A673 (cell line): ENCODE measurements at places on chromosomes 2 and 18. TPM values are rescaled to one million over a fixed set of nuclear protein-coding genes. Genes with fewer than 3 reads are reported as not detected.
A peak's percentile ranks its signal among the peaks of the same experiment; 100 is the strongest.

ICA1L gene
- 3.2 and 4.7 TPM in 2 replicates for total RNA-seq

- H3K4me1 ChIP-seq, result no peaks in the 10 kb centered on the region
- DNase-seq, result no peak
- no peaks in the 10 kb centered on the region for H3K27me3 ChIP-seq
- no peak overlapping the region for H3K4me3 ChIP-seq
- no peaks in the 10 kb centered on the region for H3K36me3 ChIP-seq
Observed at GRCh38 chr2:9809448-9810088, 33.7 kb upstream of the TAF1B start.

VIT gene
- not detected in 2 replicates for total RNA-seq

ARHGEF4 gene
- total RNA-seq, result 2.1 and 3.2 TPM in 2 replicates

- H3K4me1 ChIP-seq, result no peaks in the 10 kb centered on the region
- H3K27ac ChIP-seq, result no peak overlapping the region
- H3K27me3 ChIP-seq, result peaks cover 8% of the 10 kb centered on the region
- peak; percentile 25 for DNase-seq
- no peaks in the 10 kb centered on the region for H3K36me3 ChIP-seq
Observed at GRCh38 chr2:126635281-126635680, 20.7 kb upstream of the GYPC start.

NOP58 gene
- 146 and 181 TPM in 2 replicates for total RNA-seq

GRCh38 chr2:121532894-121533293 is 2.2 kb downstream of the RNU4ATAC start:
- no peaks in the 10 kb centered on the region for H3K36me3 ChIP-seq
- H3K4me3 ChIP-seq, result no peak overlapping the region
- no peak overlapping the region for H3K27ac ChIP-seq
- peak; percentile 11 for DNase-seq

- DNase-seq, result no peak
- H3K27me3 ChIP-seq, result no peaks in the 10 kb centered on the region
- H3K36me3 ChIP-seq, result no peaks in the 10 kb centered on the region
- H3K4me1 ChIP-seq, result no peaks in the 10 kb centered on the region
- H3K27ac ChIP-seq, result no peak overlapping the region
- H3K4me3 ChIP-seq, result no peak overlapping the region
Observed at GRCh38 chr2:19111354-19111753, 247.1 kb downstream of the OSR1 start.

- no peaks in the 10 kb centered on the region for H3K4me1 ChIP-seq
- H3K27ac ChIP-seq, result no peak overlapping the region
- no peaks in the 10 kb centered on the region for H3K36me3 ChIP-seq
- no peaks in the 10 kb centered on the region for H3K27me3 ChIP-seq
- DNase-seq, result peak; percentile 35
- H3K4me3 ChIP-seq, result no peak overlapping the region
Observed at GRCh38 chr2:197360744-197361156, 50.2 kb upstream of the ANKRD44 start.

DNA sequence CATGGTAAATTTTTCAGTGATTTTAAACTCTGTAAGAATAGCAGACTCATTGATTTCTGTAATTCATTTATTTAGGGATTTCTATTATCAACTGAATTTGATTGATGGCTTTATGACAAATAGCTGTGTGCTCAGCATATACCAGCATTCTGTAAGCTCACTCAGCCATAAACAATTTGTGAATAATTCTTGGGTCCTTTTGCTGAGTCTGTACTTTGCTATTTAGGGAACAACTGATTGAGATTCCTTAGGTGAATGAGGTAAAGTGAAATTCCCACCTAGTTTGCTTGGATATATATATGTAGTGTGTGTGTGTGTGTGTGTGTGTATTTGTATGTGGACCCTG is 76.7 kb upstream of the CAVIN2 start:
- H3K4me1 ChIP-seq, result no peaks in the 10 kb centered on the region
- H3K27ac ChIP-seq, result no peak overlapping the region
- no peaks in the 10 kb centered on the region for H3K27me3 ChIP-seq
- H3K4me3 ChIP-seq, result no peak overlapping the region
- no peak for DNase-seq

GRCh38 chr2:136223274-136223673 is 105.3 kb upstream of the CXCR4 start:
- no peaks in the 10 kb centered on the region for H3K36me3 ChIP-seq
- DNase-seq, result no peak
- H3K4me1 ChIP-seq, result no peaks in the 10 kb centered on the region
- H3K27me3 ChIP-seq, result peaks cover 5% of the 10 kb centered on the region

TTR gene
- total RNA-seq, result not detected in 2 replicates

DNA sequence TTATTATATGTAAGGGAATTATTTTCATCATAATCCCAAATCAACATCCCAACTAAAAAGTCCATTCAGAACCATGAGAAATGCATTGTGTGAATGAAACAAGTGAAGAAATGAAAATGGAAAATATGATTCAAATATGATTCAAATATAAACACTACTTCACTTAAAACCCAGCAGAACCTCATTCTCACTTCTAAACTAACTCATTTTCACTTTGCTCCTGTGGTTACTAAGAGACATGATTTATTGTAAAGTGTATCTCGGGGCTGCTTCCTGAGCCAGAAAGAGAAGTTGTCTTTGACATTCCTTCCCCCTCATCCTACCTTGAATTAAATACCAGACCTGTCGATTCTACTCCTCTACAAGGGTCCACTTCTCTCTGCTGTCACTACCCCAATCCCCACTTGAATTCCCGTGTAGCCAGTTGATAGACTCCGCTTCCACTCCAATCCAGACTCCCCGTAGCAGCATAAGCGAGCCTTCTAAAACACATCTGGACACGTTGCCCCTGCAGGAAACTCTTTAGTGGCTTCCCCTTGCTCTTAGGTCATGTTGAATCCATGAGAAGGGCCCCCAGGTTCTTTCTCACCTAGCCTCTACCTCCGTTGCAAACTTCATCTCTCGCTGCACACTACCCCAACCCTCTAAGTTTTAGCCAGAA is 697.0 kb upstream of the ID2 start:
- DNase-seq, result no peak
- H3K27ac ChIP-seq, result no peak overlapping the region
- no peaks in the 10 kb centered on the region for H3K4me1 ChIP-seq
- no peaks in the 10 kb centered on the region for H3K27me3 ChIP-seq
- H3K36me3 ChIP-seq, result no peaks in the 10 kb centered on the region
